ENCODE measurements at places on chromosomes 7 and 10.

DNA sequence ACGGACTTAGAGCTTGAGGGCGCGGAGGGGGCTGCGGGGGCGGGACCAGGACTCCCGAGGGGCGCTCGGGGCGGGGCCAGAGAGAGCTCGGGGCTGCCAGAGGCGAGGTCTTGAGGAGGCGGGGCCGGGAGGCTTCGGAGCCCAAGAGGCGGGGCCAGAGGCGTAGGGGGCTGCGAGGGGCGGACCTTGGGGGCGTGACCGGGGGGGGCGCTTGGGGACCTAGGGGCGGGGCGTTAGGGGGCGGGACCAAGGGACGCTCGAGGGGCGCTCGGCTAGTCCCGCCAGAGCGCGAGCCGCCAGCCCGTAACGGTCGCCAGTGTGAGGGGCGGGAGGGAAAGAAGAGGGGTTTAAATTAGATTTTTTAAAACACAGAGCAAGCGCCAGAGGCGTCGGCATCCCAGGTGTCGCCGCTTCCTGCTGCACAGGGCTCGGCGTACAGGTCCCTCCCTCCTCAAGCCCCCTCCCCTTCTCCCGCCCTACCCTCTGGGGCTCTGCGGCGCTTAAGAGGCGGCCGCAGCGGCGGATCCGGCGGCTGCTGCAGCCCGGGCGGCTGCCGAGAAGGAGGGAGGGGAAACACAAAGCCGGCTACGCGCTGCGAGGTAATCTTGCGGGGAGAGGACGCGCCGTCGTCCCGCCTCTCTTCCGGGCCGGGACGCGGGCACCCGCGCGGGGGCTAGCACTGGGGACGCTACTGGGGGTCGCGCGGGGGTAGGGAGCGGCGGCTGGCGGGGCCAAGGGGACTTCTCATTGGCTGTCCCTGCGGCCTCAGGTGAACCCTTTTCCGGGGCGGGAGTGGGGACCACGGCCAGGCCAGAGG, at the start of gene ADD3:
TSS of gene ADD3 (plus strand) at position 284 of the 817 bp plus-strand sequence. CDS start 92,670 bp downstream, outside the sequence.
- peak; percentile 98 for DNase-seq

GRCh38 chr7:95295397-95295796, 28.9 kb downstream of the PON1 start:
- no peak for DNase-seq

- DNase-seq, result peak; percentile 13
Measured at GRCh38 chr10:48894911-48895802, 44.5 kb downstream of the LRRC18 start.

- no peak for DNase-seq
Measured at GRCh38 chr10:132137111-132138072, 49.4 kb upstream of the DPYSL4 start.

GRCh38 chr7:22147868-22148267, 202.2 kb upstream of the CDCA7L start:
- no peak for DNase-seq

- DNase-seq, result peak; percentile 40
Measured at GRCh38 chr7:66921918-66922486, 977 bp downstream of the TMEM248 start.

- DNase-seq, result no peak
Measured at GRCh38 chr7:74505471-74506324, 52.0 kb downstream of the GTF2IRD1 start.

GRCh38 chr10:117470733-117471132, 71.8 kb upstream of the EMX2 start:
- DNase-seq, result no peak

DNA sequence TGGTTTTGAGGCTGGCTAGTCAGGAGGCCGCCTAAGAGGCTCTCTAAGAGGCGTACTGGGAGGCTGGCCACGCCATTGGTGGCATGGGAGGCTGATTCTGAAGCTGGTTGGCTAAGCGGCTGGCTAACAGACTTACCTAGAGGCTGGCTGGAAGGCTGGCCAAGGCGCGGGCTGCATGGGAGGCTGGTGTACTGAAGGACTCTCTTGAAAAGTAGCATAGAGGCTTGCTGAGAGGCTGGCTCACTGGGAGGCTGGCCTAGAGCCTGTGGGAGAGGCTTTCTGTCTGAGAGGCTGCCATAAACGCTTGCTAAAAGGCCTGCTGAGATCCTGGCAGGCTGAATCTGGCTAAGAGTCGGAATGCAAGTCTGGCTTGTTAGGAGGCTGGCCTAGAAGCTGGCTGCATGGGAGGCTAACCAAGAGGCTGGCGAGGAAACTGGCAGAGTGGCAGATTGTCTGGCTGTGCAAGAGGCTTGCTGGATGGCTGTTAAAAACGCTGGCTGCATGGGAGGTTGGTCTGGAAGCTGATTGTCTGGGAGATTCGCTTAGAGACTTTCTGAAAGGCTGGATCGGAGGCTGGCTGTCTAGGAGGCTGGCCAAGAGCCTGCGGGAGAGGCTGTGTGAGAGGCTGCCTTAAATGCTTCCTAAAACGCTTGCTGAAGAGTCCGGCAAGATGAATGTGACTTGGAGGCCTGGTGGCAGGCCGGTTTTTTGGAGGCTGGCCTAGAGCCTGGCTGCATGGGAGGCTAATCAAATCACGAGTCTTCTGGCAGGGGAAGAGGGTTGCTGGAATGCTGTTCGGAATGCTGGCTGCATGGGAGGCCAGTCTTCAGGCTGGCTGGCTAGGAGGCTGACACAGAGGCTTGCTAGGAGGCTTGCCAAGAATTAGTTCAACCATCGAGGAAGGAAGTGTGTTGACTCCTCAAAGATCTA, 134.2 kb downstream of the OR13A1 start:
- peak; percentile 38 for DNase-seq

DNA sequence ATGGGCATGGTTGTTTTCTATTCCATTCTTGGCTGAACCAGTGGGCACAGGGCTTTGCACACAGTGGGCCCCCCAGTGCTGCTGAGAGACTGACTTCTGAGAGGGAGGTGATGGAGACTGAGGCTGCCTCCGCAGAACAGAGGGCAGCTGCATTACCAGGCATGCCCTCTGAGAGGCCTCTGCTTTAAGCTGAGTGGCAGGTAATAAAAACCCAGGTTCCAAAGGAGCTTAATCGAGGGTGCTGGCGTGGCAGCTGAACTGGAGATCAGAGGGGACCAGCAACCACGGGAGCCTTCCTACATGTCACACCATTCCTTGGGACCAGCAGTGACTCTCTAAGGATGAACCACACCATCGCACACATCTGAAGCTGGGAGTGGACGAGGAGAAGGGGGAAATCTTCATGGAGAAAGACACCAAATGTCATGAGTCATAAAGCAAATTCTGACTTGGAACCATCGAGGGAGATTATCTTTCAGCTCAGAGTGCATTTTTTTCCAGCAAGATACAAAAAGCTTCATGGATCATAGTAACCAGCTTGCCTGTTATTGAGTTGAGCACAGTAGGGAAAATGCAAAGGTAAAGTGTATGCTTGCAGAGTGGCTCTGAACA, 24.6 kb downstream of the HIPK2 start:
- DNase-seq, result no peak

GRCh38 chr10:30057421-30057841, 2.0 kb downstream of the JCAD start:
- peak; percentile 50 for DNase-seq

GRCh38 chr10:11670381-11670780, 58.9 kb upstream of the USP6NL start:
- no peak for DNase-seq

- peak; percentile 84 for DNase-seq
Measured at GRCh38 chr7:55534262-55534915, 37.9 kb downstream of the VOPP1 start.

- DNase-seq, result peak; percentile 81
Measured at GRCh38 chr7:32892521-32893206, 1.1 kb upstream of the KBTBD2 start.

DNA sequence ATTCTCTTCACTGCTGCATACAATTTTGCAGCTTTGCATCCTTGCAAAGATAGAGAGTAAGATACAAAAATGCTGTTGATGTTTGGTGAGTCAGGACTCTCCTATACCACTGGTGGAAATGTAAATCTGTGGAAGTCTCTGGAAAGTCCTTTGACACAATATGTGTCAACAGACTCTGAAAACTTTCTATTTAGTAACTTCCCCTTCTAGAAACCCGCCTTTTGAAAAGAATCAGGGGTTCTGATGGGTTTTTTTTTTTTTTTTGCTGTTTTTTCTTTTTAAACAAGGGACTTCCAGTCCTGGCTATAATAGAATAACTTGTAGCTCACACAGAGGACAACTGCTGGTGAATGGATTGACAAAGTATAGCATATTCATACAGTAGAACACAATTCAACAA, 16.4 kb downstream of the NOD1 start:
- no peak for DNase-seq

DNA sequence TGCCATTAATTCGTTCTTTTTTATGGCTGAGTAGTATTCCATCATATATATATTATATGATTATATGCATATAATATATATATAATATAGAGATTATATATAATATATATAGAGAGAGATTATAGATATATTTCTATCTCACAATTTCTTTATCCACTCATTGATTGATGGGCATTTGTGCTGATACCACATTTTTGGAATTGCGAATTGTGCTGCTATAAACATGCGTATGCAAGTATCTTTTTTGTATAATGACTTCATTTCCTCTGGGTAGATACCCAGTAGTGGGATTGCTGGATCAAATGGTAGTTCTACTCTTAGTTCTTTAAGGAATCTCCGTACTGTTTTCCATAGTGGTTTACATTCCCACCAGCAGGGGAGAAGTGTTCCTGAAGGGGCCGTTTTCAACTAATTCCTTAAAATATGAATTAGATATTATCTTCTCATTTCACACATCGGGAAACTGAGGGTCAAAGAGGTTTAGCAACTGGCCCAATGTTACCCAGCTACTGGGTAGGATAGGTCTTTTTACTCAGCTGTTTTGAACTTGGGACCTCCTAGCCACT, 16.5 kb downstream of the NFE2L3 start:
- DNase-seq, result no peak

GRCh38 chr10:16297642-16298041, 139.2 kb upstream of the PTER start:
- DNase-seq, result peak; percentile 0

DNA sequence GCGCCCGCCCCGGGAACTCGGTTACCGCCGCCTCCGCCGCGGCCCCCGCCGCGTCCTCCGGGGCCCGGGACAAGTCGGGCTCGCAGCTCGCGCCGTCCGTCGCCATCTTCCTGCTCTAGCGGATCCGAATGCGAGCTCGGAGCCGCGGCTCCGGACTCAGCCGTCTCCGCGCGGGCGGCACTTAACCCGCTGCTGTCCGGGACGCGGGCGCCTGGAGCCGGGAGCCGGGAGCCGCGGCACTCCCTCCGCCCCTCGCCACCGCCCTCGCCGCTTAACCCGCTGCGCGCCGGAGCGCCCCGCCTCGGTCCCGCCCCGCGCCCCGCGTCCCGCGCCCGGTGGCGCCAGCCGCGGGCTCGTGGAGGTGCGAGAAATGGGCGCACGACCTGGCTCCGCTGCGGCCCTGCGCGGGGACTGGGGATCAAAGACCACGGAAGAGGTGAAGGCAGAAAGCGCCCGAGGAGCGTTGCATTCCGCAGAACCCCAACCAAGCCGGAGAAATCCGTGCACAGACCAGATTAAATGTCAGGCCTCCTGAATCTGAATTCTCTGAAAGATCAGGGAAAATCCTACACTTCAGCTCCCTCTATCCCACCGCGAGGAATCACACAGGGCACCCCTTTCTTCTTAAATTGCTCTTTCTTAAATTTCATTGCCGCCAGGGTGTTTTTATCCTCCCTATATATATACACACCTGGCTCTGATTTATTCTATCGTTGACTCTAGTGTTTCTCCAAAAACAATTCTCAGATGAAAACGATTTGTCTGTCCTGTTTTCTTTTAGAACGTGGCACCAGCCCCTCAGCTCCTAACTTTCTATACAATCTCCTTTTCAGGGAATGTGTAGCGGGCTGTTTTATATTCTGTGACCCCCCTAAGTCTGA, at the start of gene CTTNBP2:
TSS of gene CTTNBP2 (minus strand) at position 132 of the 881 bp plus-strand sequence. CDS start at position 106, 26 bp downstream.
- peak; percentile 75 for DNase-seq

- DNase-seq, result peak; percentile 83
Measured at GRCh38 chr10:26860102-26860442, 686 bp downstream of the ABI1 start.

Measured in GM23248 (cell line).